ENCODE measurements at places on chromosomes 16 and 17.
A peak's percentile ranks its signal among the peaks of the same experiment; 100 is the strongest.

- no peak for DNase-seq
These were observed 15.1 kb upstream of the MAP2K3 start for GRCh38 chr17:21269394-21269793.

GRCh38 chr17:27376637-27377547 is 79.4 kb upstream of the KSR1 start:
- DNase-seq, result no peak

GRCh38 chr16:66434619-66435430 is 7.7 kb downstream of the BEAN1 start:
- no peak for DNase-seq

DNA sequence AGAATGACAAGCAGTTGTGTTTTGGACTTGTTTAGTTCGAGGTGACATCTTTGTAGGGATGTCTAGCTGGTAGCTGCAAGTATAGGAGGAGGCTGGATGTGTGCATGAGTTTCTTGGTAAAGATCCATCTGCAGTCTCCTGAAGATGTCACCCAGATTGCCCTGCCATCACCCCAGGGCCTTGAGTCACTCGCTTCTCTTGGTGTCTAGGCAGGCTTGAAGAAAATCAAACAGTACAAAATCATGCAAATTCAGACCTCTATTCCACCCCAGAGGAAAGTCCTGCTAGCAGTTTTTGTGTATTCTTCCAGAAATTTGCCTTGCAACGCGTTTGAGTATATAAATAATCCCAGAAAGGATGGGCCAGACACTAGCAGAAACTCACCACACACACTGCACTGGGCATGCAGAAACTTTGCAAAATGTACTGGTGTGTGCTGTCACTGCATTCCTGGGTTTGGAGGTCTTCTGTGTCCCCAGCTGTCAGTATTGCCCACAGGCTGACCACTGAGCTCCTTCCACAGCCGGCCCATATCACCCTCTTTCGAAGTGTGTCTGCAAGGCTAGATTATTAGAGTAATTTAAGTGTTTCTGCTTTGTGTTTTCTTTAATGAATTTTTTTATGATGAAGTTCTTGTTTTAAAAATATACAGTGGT is 51.5 kb downstream of the TENT4B start:
- no peak for DNase-seq

- no peak for DNase-seq
These were observed 5.8 kb downstream of the TRIM25 start for GRCh38 chr17:56908001-56908542.

- no peak for DNase-seq
These were observed 438 bp downstream of the RTN4RL1 start for GRCh38 chr17:2024572-2025219.

- peak; percentile 31 for DNase-seq
These were observed 109.4 kb downstream of the CDK5R1 start for GRCh38 chr17:32596206-32596605.

DNA sequence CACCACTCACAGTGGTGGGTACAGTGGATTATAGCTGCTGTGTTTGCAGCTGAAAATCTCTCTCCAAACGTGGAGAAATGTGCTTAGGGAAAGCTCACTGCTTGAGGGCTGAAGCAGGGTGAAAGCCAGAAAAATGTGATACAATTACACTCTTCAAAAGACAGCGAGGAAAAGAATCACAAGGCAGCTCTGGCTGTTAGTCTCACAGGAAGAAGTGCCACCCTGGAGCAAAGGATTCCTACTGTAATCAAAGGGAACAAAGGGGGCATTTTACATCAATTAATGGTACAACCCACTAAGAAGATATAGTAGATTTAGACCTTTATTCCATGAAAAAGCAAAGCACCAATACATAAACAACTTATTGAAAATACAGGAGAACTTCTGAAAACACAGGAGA is 48.1 kb upstream of the IRX5 start:
- no peak for DNase-seq

DNA sequence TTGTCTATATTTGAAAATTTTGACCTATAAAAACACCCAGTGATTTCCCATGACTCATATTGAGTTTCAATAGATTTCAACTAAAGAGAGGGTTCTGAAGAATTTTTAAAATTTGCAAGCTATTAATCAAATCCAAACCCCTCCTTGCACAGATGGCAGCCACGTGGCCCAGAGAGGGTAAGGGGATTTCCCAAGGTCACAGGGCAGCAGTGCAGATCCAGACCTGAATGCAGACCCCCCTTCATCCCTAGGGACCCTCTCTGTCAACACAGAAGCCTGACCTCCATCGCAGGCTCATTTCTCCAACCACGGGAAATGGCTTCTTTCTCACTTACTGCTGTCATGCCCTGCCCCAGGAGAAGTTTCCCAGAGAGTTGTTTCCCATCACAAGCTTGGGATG is 24.7 kb upstream of the CES5A start:
- DNase-seq, result no peak

DNA sequence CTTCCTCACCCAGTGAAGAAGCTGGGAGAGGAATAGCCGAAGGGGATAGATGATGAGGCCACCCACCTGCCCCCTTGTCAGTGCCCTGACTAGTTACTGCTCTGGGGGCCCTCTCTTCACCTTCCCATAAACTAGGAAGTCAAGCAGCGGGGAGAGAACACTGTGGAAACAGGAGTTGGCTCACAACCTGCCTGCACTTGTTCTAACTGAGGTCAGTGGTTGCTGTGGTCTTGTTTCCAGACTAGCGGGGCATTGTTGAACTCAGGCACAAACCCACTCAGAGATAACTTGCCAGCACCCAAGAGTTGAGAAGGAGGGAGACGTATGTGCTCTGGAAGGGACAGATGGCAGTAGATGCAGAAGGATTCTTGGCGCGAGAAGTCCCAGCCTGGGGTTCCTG is 48.6 kb upstream of the DDX52 start:
- DNase-seq, result no peak

GRCh38 chr16:86270696-86271095 is 239.6 kb upstream of the FOXF1 start:
- no peak for DNase-seq

All from NCI-H446 (cell line).